ENCODE measurements at places on chromosomes 2 and 18.

- no peak for DNase-seq
Observed at GRCh38 chr18:23641937-23642666, 20.6 kb downstream of the ANKRD29 start.

GRCh38 chr2:141943918-141944317 lies 186.9 kb downstream of the LRP1B start:
- no peak for DNase-seq

- peak; percentile 17 for DNase-seq
Observed at GRCh38 chr2:60818272-60818671, 62.2 kb downstream of the PAPOLG start.

DNA sequence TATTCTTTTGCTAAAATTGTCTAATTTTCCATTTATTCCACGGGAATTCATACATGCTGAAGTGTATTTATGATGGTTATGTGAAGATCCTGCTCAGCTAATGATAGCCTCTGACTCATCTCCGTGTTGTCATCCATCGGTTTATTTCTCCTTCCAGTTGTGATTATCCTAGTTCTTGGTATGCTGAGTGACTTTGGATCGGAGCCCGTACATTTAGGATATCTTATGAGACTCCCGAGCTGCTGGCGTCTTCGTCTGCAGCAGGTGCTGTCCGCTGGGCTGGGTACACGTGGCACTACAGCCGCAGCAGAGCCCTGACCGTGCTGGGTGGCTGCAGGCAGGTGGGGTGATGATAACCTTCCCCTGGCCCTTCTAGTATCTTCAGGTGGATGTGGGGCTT lies 40.1 kb upstream of the GALR1 start:
- no peak for DNase-seq

DNA sequence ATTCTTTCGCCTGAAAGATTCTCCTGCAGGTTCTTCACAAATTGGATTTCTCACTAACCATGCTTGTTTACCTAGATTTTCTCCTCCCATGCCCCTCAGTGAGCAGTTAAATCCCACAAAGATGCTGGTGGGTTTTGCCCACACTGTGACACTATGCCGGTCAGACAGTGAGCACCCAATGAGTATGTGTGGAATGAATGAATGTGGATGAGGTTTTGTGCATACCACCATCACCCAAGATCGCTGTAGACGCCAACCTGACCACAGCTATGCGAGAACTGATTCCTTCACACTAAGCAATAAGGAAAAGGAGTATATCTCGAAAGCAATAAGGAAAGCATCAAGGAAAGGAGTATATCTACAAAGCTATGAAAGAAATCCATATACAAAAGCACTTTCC lies 116.7 kb downstream of the PID1 start:
- no peak for DNase-seq

DNA sequence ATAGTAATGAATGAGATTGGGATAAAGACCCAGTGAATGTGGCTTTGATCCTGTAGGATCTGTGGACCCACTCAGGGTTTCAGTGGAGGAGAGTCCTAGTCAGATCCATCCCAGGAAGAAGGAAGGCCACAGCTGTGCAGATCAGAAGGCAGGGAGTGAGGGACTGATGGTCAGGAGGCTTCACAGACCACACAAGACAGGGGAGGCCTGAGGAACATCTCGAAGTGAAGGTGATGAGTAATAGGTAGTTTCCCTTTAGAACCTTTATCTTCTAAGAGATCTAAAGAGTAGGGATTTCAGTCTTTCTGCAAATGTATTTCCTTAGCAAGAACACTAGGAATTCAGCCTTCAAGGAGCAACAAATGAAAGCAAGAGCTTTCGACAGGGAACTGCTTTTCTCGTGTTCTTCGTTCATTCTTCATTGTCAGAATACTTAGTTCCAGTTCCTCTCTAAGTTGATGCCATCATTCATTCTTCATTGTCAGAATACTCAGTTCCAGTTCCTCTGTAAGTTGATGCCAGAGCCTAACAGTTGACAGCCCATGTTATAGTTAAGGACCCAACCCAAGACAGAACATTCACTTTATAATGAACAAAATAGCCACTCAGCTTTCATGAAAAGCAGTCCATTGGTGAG lies 150.2 kb upstream of the EPAS1 start:
- no peak for DNase-seq

- no peak for DNase-seq
Observed at GRCh38 chr2:126635736-126636135, 20.2 kb upstream of the GYPC start.

GRCh38 chr2:182894174-182894573 lies 27.7 kb upstream of the FRZB start:
- DNase-seq: no peak

Measured in stimulated activated CD4-positive, alpha-beta T cell treated with anti-CD3 and anti-CD28 coated beads, Interleukin-1b, Interleukin-23, amount 100 ng/mL, for 1 hour (primary cell).